Activated T-helper 17 cell treated with anti-CD3 and anti-CD28 coated beads, Interleukin-2, amount 50 U/mL, for 72 hours (primary cell): ENCODE measurements at places on chromosomes 16 and 17.

GRCh38 chr17:75238684-75239191 is 22.7 kb downstream of the GGA3 start:
- ATAC-seq = peak; percentile 56

DNA sequence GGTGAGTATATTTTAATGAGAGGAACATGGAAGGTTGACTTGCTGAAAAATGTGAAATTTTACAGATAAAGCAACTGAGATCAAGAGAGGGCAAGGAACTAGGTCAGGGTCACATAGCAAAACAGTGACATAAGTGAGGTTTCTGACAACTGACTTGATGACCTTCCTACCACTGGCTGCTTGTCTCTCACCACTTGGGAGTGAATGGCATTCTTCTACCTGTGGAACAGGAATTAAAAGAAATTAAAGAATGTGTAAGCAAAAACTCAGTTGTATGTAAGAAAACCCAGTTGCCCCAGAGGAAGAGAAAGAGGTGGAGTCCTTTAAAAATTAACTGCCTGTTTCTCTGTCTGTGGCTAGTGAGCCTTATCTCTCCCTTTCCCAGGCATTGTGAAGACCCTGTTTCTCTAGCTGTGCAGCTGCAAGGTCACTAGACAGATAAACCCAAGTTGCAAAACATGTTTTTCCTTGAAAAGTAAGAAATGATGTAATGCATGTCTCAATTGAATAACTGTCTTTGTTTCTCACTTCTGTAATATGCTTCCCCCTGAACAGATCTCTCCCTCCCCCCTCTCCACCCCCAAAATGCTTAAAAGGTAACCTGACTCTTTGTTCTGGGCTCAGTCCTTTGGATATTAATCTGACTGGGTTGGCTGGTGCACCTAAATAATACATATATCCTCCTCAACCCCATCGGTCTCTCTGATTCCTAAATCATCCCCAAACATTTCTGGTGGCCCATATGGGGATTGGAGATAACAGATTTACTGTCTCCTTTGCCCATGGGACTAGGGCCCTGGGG is 23.4 kb downstream of the ACSM1 start:
- no peak for ATAC-seq

GRCh38 chr16:85616607-85617321 is 3.6 kb downstream of the GSE1 start:
- ATAC-seq = no peak

- no peak for ATAC-seq
Measured at GRCh38 chr17:81277421-81277820, 17.7 kb downstream of the SLC38A10 start.

GRCh38 chr17:14845591-14846281 is 419.4 kb downstream of the PMP22 start:
- ATAC-seq = no peak

DNA sequence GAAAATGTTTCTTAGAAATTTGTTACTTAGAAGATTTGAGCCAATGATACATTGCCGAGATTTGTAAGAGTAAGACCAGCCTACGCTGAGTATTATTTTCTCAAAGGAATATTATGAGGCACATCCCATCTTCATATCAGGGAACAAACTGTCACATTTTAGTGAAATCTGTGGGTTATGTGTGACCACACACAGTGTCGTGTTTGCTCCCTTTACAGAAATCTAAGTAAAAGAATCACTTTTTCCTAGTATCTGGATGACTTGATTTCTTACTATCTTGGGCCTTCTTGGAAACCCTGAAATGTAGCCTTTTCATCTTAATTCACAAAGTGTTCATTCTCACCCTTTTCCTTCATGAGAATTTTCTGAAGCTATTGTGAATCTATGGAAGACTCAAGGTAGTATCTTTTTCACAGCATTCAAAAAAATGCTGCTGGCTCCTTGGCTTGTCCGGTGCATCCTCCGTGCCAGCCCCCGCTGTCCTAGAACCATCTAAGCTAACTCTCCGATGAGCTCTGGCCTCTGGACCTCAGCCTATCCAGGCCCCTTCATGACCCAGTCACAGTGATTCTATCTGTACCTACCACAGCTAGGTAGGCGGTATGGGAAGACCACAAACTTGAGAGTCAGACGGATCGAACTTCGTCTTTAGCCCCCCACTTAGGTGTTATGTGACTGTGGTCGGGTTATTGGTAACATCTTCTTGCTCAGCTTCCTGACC is 524.3 kb downstream of the MAF start:
- ATAC-seq = peak; percentile 88

- ATAC-seq = no peak
Measured at GRCh38 chr17:58533616-58534188, 19.3 kb upstream of the MTMR4 start.
